Fibroblast of skin of right quadriceps (primary cell): ENCODE measurements at places on chromosomes 16 and 17.

DNA sequence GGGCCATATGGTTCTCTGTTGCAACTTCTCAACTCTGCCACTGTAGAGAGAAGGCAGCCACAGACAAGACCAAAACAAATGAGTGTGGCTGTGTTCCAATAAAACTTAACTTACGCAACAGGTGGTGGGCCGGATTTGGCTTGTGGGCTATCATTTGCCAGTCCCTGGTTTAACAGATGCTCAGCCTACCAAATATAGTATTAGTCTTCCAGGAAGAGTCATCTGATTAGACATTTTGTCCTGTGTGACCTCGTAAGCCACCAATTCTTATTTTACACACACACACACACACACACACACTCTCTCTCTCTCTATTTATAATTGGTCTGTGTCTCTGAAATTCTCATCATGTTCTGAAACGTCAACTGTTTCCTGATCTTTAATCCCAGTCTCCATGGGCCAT lies 245.9 kb downstream of the XYLT1 start:
- peak; percentile 94 for DNase-seq

DNA sequence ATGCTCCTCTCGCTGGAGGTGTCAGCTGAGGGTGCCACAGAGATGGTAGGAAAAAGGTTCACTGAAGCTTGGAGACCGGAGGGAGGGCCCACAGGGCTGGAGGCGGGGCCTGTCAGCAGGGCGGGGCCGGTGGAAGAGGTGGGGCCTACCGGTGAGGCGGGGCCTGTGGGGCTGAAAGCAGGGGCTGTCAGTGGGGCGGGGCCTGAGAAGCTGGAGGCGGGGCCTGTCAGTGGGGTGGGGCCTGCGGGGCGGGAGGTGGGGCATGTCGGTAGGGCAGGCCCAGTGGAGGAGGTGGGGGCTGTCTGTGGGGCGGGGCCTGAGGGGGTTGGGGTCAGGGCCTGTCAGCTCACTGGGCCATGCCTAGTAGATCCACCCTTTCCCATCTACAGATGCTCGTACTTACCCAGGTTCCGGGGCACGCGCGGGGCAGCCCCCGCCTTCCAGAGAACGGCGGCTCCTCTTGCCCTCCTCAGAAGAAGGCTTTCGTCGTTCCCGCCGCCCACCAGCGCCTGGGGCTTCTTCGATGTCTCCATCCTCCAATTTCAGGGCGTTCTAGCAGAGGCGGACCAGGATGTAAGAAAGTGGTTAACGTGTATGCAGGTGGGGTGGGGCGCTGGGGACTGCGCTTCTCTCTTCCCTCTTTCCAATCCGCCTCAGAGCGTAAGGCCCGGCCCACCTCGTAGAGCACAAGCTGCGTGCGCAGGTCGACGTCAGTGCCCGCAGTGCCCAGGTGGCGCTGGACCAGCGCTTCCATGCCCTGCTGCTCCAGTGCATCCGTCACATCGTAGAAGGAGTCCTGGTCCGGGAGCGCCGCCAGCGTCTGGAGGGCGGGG lies 9.8 kb downstream of the TMEM208 start:
- peak; percentile 56 for DNase-seq

DNA sequence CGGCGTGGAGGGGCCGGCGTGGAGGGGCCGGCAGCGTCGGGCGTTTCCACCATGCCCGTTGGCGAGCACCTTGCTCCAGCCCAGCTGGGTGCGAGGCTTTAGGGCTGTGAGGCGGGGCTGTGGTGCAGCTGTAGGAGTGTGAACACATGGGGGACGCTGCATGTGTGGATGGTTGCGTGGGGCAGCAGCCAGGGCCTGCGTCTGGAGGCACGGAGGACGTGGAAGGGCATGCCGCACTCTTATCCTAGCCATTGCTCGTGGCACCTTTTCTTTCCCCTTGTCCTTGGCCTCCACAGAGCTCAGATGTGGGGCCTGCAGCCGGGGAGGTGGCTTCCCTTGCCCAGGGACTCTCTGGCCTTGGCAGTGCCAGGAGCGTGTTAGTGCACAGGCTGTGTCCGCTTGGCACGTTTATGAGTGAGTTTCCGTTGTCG lies 47.8 kb downstream of the PDPK1 start:
- no peak for DNase-seq

- DNase-seq, result no peak
Measured at GRCh38 chr17:48159232-48159631, 51.7 kb downstream of the SNX11 start.

DNA sequence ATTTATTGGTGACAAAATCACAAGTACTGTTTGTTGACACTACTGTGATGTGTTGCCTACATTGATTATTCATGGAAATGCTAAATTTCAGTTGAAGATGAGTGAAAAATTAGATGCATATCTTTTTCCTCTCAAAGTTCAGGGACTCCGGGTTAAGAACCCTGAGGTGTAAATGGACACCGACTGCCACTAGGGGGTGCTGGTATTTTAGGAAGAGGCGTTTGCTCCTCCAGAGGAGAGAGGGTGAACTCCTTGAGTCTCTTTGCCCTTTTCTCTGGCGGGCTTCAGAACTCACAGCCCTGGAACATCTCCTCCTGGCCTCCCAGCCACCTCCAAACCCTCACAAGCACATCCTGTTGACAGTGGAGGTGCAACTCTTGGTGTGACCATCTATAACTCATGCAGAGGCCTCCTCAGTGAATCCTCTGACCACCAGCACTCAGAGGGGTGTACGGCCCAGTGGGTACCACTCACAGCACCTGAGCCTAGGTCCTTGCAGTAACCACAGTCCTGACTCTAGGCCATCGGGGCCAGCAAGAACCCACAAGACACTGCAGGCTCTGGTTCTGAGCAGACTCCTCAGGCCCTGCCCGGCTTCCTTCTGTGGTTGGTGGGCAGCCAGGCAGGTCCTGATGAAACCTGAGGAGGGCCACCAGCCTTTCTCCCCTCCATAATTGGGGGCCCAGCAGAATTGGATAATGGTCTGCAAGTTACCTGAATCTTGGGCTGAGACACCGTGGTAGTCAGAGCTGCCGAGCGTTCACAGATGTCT lies 26.2 kb upstream of the PIK3R5 start:
- peak; percentile 50 for DNase-seq

- DNase-seq, result peak; percentile 92
Measured at GRCh38 chr17:44587339-44587738, 30.1 kb downstream of the FZD2 start.

DNA sequence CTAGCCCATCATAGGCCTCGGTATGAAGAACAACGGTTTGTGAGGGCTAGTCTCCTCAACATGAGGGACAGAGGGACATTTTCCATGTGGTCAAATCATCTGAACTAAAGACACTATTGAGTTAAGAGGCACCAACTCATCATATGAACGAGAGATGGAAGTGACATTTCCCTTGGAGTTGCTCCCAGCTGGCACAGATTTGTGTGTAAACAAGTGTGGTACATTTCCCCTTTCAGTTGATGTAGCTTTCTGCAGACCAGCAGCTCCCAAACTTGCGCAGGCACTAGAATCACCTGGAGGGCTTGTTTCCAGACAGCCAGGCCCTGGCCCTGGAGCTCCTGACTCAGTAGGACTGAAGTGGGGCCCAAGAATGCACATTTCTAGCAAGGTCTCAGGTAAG lies 205.5 kb downstream of the PARN start:
- no peak for DNase-seq

- no peak for DNase-seq
Measured at GRCh38 chr16:1914084-1914608, 4.1 kb downstream of the HS3ST6 start.

DNA sequence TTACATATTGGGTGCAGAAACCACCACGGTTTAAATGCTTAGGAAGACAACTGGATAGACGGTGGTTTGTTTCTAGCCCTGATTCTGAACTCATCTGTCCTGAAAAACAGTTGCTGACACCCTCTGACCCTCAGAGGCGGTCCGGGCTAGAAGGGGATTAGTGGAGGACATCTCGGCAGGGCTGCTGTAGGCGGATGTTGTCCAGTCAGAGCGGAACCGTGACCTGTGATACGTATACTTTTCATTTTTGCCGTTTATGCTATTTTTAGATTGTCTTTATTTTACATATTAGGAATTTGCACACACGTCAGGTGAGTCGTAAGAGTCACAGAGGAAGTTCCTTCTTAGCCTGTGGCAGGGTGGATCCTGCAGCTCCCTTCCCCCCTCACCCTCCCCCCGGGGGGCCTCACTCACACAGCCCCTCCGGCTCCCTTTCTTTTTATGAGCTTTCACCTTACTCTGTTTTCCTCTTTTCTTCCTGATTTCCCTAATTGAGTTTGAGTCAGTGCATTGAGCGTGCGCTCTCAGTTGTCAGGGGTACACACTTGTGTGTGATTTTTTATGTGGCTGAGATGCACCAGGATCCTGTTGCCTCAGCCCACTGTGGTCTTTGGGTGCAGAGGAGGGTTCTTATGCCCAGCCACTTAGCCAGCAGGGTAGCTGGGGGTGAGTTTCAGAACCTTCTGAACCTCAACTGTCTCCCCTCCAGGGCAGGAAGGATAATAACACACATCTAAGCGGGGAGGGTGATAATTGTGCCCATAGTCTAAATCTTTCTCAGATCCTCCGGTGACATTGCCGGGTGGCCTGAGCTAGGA lies 211.1 kb upstream of the CHMP6 start:
- no peak for DNase-seq

- peak; percentile 34 for DNase-seq
Measured at GRCh38 chr17:9987779-9988585, 82.9 kb upstream of the RCVRN start.

GRCh38 chr16:10123141-10123540 lies 59.1 kb downstream of the GRIN2A start:
- DNase-seq, result no peak

GRCh38 chr16:48534601-48535340 lies 75.2 kb downstream of the N4BP1 start:
- no peak for DNase-seq

DNA sequence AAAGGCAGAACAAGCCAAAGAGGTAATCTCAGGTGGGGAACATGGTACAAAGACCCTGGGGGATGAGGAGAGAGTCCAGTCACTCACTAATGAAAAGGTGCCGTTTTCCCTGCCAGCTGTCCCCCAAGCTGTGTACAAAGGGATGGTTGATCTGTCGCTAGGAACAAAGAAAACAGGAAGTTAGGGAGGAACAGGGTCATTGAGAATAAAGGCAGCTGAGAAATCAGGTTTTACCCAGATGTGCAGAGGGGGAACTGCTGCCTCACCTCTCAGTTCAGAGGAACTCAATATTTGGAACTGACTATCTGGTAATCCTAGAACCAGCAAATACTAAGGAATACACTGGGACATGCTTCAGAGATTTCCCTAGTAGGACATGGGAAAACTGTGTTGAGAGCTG lies 1.5 kb downstream of the RSKR start:
- DNase-seq, result no peak

- no peak for DNase-seq
Measured at GRCh38 chr17:65109990-65110680, 27.0 kb upstream of the RGS9 start.

- DNase-seq, result no peak
Measured at GRCh38 chr16:55357241-55357640, 33.2 kb downstream of the IRX6 start.

- DNase-seq, result no peak
Measured at GRCh38 chr17:50692448-50693035, 15.2 kb downstream of the ANKRD40 start.

GRCh38 chr16:86665319-86665675 lies 86.9 kb downstream of the FOXL1 start:
- peak; percentile 78 for DNase-seq

GRCh38 chr16:73614131-73614530 lies 566.2 kb upstream of the ZFHX3 start:
- no peak for DNase-seq

- DNase-seq, result no peak
Measured at GRCh38 chr17:7652388-7653356, 1.9 kb downstream of the ATP1B2 start.

- DNase-seq, result no peak
Measured at GRCh38 chr16:19400711-19401110, 17.0 kb upstream of the TMC5 start.

GRCh38 chr16:68492543-68493411 lies 44.5 kb upstream of the SMPD3 start:
- no peak for DNase-seq

GRCh38 chr16:23072084-23072599 lies 77.1 kb downstream of the USP31 start:
- DNase-seq, result peak; percentile 41

DNA sequence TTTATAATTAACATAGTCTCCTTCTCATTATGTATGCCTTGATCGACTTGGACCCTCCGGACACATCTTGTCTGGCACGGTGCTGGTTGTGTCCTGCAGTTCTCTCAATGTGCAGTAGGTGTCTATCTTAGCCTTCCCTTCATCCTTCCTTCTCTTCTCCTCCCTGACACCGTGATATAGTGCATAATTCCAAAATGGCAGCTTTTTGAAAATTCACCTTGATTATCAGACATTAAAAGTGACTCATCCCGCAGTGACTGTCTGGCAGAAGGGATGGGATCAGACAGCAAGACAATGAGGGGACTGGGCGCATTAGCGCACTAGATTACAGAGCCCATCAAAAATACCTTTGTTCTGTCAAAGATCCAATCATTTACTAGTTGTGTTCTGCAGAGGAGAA lies 70.0 kb upstream of the PMFBP1 start:
- DNase-seq, result peak; percentile 61

DNA sequence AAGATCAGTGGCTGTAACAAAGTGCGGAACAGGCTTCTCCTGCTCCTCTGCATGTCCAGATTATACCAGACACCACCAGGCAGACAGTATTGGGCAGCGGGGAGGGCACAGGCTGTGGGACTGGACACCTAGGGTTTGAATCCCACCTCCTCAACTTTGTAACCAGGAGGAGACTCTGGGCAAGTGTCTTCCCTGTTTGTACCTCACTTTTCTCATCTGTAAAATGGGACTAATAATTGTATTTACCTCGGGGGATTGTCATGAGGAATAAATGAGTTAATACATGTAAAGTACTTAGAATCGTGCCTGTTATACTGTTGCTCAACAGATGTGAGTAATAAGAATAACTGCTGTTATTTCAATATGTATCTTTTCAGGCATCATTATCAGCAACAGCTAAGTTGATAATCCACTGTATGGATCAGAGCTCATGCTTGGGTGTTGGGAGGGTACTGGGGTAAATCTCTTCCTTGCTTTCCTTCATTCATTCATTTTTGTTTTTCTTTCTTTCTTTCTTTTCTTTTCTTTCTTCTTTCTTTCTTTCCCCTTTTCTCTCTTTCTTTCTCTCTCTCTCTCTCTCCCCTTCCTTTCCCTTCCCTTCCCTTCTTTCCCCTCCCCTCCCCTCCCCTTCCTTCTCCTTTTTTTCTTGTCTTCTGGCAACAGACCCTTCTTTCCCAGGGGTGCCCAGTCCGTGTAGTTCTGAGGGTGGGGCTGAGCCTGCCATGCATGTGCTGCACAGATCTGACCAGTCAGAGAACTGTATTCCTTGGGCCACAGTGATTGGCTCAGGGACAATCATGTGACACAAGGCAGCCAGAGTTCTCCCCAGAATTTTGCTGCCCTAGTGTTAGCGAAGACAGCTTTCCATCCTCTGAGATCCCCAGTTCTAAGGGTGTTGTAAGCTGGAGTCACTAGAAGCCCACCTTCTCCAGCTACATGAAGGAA lies 25.3 kb upstream of the BRD7 start:
- no peak for DNase-seq

GRCh38 chr17:59107306-59107670 lies 608 bp upstream of the TRIM37 start:
- DNase-seq, result no peak
